ENCODE measurements at places on chromosomes 6 and 20.

- DNase-seq, result no peak
Measured at GRCh38 chr20:3430376-3431069, 23.1 kb upstream of the DNAAF9 start.

DNA sequence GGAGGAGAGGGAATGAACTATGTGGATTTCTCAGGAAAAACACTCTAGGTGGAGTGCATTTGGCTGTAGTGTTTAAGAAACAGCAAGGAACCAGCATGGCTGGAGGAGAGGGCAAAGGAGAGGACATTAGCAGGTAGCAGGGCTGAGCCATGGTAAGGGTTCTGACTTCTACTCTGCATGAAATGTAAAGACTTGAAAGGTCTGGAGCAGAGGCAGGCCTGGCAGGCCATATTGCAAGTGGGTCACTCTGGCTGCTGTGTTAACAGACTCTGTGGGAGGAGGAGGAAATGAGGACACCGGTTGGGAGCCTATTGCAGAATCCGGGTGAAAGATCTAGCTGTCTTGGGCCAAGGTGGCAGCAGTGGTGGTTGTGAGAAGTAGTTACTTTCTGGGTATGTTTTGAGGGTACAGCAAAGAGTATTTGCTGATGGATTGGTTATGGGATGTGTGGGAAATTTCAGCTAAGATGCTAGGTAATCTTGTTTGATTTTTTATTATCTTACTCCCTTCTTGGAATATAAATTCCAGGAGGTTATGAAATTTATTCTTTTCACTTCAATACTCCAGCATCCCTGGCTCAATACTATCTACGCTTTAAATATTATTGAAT lies 115.9 kb upstream of the BCLAF1 start:
- no peak for DNase-seq

GRCh38 chr20:3612795-3613572 lies 50.2 kb downstream of the GFRA4 start:
- no peak for DNase-seq

GRCh38 chr20:32449057-32449889 lies 91.1 kb downstream of the ASXL1 start:
- DNase-seq, result no peak

GRCh38 chr6:6729971-6730370 lies 141.5 kb downstream of the LY86 start:
- no peak for DNase-seq

GRCh38 chr20:56316051-56316450 lies 42.7 kb upstream of the FAM210B start:
- no peak for DNase-seq
